GM12878 (cell line): ENCODE measurements at places on chromosomes 2 and 18. TPM values are rescaled to one million over a fixed set of nuclear protein-coding genes. Genes with fewer than 3 reads are reported as not detected.

Gene PROC
- polyA plus RNA-seq = not detected in 2 replicates

Gene RAX
- polyA plus RNA-seq = not detected in 2 replicates

Gene CSRNP3
- polyA plus RNA-seq = 0.12 TPM in 1 of 2 replicates, not detected in the other

Gene TWSG1
- polyA plus RNA-seq = 42.8 and 45.1 TPM in 2 replicates

Gene C2orf78
- 0.52 and 0.53 TPM in 2 replicates for polyA plus RNA-seq

Gene ZNF514
- 5.0 and 7.4 TPM in 2 replicates for polyA plus RNA-seq

Gene PLCL1
- polyA plus RNA-seq = 0.08 and 0.11 TPM in 2 replicates

Gene IL36RN
- not detected in 2 replicates for polyA plus RNA-seq
